ENCODE measurements at places on chromosomes 5 and 9. TPM values are rescaled to one million over a fixed set of nuclear protein-coding genes. Genes with fewer than 3 reads are reported as not detected.

GRCh38 chr5:160640406-160640805, 211.6 kb downstream of the ATP10B start:
- DNase-seq: no peak

GRCh38 chr5:134937526-134937925, 30.2 kb upstream of the CATSPER3 start:
- no peak for DNase-seq

DNA sequence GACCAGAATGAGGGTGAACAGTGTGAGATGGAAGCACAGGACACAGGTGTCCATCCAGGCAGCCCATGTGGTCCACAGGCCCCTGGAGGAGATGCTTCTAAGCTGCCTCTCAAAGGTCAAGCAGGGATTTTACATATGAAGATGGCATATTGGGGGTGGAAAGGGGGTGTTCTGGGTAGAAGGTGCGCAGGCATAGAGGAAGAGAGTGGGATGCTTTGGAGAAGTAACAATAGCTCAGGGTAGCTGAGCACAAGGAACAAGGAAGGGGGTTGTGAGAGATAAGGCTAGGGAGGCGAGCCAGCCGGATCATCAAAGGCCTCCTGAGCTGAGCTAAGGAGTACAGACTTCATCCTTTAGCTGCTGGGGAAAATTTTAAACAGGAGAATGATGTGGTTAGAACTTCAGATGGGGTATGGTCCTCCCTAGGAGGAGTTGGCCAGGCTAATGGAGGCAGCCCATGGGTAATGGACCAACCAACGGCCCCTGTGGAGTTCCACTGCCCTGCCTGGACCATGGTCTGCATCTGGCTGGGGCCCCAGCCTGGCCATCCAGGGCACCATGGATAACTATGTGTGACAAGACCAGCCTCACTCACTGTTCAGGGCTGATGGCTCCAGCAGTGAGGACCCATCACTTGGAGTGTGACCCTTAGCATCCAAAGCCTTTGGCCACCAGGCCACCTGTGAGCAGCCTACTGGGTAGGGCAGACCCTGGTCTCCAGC, 86.8 kb upstream of the TBC1D2 start:
- DNase-seq: no peak

CD180 gene
- 0.18 TPM for total RNA-seq

CIZ1 gene
- 94.0 TPM for total RNA-seq

IFNK gene
- total RNA-seq: not detected

All from prostate gland (tissue), 2 donors.